ENCODE measurements at places on chromosomes 3 and 15.

- no peak for DNase-seq
Measured at GRCh38 chr3:110391640-110392395, 679.8 kb upstream of the NECTIN3 start.

DNA sequence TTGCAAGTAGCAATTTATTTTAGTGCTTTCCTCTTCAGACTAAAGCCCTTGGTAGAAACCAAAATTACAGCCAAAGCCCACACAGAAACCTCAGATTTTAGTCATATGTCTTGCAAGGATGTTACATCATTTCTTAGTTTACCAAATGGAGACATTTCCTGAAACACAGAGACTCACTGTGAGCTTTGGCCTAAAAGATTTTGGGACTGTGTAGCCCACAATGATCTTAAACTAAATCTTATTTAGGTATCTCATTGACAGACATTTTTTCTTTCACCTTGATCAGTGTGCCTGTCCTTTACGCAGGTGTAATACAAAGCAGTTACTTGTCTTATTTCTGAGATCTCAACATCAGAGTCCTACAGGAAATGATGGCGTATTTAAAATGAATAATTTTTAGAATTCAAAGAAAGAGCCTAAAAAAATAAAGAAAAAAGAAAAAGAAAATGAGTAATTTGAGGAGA is 27.8 kb upstream of the AP4E1 start:
- no peak for DNase-seq

- no peak for DNase-seq
Measured at GRCh38 chr3:125035217-125035616, 20.6 kb downstream of the HEG1 start.

DNA sequence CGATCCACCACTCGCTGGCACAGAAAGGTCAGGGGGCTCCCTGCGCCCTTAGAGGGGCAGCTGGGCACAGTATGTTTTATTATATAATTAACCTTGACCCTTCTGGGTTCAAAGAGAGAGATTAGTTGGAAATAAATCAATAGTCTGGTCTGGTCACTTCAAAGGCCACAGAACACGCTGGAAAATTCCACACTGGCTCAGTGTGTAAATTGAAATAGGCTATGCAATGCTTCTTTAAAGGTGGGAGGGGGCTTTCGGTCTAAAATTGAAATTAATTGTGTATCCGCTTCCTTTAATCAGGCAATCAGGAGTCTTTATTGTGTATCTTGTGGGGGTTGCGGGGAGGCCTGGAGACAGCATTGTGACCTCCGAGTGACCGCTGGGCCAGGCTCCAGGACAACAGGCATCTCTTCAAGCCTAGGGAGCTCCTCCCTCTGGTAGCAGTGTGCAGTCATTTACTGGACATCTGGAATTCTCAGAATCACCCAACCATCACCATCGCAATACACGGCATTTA is 8.0 kb downstream of the RNU5B-1 start:
- DNase-seq: no peak

DNA sequence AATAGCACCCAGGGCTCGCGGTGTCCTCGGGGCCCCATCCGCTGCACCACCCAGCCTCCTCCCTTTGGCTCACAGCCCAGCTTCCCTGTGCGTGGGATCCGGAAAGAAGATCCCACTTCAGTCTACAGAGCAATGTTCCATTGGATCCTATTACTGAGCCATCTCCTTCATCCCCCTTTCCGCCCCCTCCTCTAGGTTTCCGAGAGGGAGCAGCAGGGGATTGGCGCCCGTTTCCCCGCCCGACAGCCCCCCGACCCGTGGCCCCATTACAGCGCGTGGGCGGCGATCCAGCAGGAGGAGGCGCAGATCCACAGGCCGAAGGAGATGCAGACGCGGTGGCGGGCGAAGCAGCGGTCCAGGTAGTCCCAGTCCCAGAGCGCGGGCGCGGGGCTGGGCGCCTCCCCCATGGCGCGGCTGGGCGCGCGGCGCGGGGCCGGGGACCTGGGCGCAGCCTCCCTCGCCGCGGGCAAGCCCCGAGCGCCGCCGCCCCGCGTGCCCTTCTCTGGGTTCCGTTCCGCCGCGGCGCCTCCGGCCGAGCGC is 340 bp downstream of the TMEM44 start:
- no peak for DNase-seq

- DNase-seq: no peak
Measured at GRCh38 chr15:57390583-57390982, 14.3 kb downstream of the CGNL1 start.

- DNase-seq: no peak
Measured at GRCh38 chr15:51171634-51171932, 76.9 kb upstream of the TNFAIP8L3 start.

DNA sequence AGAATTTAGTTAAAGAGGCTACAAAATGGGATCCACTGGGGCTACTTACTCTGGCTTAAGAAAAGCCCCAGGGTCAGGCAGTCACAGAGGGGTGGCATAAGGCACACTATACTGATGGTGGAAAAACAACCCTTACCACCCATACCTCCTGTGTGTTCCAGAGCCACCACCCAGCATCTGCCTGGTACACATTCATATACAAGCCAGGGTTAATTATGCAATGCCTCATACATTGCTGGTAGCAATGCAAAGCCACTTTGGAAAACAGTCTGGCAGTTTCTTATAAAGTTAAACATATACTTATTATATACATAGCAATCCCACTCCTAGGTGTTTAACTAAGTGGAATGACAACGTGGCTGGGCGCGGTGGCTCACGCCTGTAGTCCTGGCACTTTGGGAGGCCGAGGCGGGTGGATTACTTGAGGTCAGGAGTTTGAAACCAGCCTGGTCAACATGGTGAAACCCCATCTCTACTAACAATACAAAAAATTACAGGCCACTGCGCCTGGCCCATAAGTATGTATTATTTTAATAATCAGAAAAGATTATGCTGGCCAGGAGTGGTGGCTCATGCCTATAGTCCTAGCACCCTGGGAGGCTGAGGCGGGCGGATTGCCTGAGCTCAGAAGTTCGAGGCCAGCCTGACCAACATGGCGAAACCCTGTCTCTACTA is 15.2 kb upstream of the NCKIPSD start:
- no peak for DNase-seq

- no peak for DNase-seq
Measured at GRCh38 chr3:61736506-61736905, 175.1 kb downstream of the PTPRG start.

DNA sequence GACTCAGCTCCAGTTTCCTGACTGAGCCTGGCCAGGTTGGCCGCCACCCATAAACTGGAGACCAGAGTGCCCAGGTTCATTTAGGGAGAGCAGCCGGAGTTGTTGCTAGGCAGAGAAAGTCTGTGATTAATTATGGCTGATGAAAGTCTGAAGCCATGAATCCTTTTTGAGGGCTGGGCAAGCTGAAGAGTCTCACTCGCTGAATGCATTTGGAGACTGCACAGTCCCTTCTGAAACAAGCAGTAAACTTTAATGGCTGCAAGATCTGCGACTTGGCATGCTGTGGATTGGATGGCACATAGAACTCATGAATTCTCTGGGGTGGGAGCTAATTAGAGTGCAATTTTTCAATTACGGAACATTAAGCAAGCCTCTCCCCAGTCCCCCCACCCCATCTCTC is 282.1 kb downstream of the RPLP1 start:
- no peak for DNase-seq

DNA sequence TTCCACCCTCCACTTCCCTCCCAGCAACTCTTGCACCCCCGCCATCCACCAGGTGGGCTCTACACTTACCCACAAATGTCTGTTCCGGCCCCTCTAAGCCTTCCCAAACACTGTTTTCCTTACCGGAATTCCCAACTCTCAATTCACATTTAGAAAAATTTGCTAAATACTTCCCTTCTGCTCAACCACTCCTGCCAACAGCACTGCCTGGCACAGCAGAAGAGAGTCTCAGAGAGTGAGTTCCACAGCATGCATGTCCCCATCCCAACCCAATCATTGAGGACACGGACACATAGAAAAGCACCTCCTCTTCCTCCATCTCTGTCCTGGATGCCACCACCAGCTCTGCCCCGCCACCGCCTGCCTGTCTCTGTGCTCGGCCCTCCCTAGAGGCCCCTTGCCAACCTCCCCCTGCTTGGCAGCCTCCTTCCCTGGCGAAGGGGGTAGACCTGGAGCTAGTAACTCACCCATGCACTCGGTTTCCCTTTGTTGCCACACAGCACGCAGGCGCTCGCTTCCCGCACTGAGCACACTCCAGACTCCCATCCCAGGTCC is 66.2 kb upstream of the SLC6A1 start:
- DNase-seq: no peak

DNA sequence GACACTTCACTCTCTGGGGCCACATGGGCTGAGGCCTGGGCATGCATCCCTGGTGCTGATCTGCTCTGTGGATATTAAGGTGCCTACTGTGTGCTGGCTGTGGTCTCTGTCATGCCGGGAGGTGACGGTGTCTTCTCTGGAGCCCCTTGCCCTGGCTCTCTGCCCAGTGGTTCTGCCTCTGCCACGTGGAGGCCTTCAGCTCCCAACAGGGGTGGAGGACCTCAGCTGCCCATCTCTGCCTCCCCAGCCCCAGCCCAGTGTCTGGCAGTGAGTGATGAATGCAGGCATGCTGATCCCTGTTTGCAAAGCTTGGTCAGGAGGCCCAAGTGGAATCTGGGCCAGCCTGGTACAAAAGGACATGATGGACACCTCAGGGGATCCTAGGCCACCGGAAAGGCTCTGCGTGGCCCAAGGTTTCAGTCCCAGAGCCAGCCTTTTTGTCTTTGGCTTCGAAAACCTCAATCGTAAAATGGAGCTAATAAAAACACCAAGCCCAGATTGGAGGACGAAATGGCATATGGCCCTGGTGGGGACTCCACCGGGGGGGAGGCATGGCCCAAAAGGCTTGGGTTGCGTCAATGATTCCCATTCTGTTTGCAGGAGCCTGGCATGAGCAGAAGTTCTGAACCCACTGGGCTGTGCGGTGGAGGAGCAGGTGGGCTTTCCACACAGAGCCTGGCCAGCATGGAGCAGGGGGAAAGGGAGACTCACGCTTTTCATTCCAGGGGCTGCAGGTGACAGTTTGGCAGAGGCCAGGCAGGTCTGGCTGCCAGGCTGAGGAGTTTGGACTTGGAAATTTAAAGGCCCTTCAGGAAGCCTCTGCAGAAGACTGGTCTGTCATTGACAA is 54.7 kb upstream of the KLF13 start:
- no peak for DNase-seq

DNA sequence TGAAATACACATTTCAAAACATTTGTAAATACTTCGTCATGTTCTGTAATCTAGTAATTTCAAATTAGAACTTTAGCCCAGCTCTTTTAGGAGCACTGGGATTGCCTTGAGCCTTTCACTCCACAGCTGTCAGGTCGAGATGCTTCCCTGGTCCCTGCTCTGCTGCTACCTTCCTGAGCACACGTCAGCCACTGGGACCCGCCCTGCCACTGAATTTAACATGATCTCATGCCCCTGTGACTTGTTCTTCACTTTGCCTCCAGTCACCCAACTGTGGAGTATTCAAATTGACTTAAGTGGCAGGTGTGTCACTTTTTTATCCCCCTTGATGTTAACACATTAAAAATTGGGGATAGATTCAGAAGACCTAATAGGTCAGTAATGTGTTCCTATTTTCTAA is 3.3 kb downstream of the ARRDC4 start:
- no peak for DNase-seq

DNA sequence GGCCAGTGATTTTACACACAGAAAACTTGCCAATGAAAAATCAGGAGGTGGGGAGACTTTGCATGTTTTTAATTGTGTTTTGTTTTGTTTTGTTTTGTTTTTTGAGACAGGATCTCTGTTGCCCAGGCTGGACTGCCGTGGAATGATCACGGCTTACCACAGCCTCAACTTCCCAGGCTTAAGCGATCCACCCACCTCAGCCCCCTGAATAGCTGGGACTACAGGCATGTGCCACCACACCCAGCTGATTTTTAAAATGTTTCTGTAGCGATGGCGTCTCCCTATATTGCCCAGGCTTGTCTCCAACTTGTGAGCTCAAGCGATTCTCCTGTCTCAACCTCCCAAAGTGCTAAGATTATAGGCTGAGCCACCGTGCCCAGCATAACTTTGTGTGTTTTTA is 46.0 kb downstream of the MEIS2 start:
- no peak for DNase-seq

- DNase-seq: no peak
Measured at GRCh38 chr15:25624504-25625177, 185.8 kb upstream of the UBE3A start.

Measured in NCI-H2081 treated with DMSO at 0.1 percent for 48 hours (cell line).